ENCODE measurements at places on chromosomes 4 and X.

- no peak for DNase-seq
Measured at GRCh38 chr4:182556580-182556979, 313.4 kb downstream of the TENM3 start.

GRCh38 chrX:133390676-133391075 is 24.6 kb downstream of the GPC4 start:
- no peak for DNase-seq

- DNase-seq = peak; percentile 79
Measured at GRCh38 chr4:101835121-101835904, 44.8 kb downstream of the BANK1 start.

GRCh38 chr4:133096972-133097371 is 52.1 kb upstream of the PCDH10 start:
- DNase-seq = no peak

DNA sequence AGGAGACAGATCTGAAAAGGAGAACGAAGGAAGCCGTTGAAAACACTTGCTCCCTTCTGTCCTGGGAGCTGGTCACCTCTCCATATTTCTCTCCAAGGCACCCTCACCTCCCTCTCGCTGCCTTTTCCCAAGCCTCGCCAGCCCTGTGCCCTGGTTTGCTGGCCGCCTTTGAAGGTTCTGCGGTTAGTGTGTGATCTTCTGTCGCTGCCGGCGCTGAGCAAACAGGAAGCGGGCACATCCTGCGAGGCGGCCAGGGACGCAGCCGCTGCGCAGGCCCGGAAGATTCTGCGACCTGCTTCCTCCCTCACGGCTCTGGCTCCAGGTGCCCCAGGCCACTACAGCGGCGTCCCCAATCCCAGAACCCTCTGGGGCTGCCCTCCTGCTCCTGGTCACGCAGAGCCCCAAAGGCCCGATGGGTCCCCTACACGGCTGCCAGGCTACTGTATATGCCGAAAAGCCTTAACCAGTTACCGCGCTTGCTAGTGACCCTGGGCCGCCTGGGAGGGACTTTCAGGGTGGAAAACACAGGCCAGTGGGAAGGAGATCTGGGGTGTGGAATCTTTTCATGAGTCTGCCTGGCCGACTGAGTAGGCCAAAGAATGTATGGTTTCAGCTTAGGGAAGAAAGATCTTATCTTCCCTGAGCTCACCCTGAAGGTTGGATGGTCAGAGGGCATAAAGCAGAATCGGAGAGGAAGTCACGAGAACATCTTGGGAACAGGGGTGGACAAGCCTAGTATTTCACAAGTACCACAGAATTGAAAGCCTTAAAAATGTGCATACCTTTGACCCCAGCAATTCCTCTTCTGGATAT is 2.3 kb upstream of the SASH3 start:
- DNase-seq = no peak

DNA sequence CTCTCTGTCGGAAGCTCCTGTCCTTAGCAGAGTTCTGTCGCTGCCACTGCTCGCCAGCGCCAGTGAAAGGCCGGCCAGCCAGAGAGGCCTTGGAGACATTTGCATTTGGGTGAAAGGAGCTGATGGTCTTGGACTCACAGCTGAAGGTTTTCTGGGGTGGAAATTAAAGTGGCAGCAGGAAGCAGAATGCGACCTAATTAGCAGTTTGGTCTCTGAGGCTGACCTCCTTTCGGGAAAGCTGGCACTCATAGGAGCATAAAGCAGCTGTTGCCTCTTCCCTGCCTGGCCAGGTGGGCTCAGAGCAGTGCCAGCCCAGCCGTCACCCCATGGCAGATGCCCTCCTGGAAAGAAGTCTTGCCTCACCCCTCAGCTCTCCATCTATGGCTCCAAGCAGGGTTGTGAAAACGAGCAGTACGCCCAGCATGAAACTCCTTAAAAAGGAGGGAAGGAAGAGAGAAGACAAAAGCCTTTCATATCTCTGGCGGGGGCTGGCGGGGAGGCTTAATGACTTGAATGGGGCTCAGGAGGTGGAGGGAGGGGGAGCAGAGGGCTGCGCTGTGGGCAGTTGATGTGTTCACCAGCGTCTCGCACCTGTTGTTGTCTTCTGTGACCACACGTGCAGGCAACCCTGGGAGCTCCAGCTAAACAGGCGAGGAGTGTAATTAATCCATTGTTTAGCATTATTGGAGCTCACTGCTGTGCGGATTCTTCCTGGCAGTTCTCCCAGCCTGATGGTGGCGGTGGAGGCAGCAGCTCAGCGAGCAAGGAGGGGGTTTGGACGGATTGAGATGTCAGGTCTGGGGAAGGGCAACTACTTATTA is 264.0 kb downstream of the MID1IP1 start:
- no peak for DNase-seq

GRCh38 chrX:64191281-64192010 is 14.1 kb downstream of the AMER1 start:
- DNase-seq = no peak

DNA sequence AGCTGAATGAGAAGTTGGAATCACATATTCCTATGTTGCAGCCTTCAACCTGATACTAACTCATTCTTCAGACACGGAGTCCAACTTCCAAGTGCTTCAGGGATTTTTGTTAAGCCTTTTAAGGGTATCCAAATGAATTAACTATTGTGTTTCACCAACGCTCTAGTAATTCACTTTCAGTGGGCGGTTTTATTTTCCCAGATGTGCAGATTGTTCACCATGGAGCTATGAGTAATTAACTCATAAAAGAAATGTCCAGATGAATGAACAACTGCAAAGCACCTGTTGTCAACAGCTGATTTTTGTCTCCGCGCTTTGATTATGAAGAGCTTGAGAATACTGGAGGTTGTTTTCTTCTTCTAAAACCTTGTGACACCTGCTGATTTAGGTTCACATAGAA is 187.6 kb downstream of the CBR4 start:
- DNase-seq = no peak

GRCh38 chrX:124190440-124190839 is 142.0 kb upstream of the TEX13D start:
- DNase-seq = no peak

- no peak for DNase-seq
Measured at GRCh38 chrX:22037225-22037624, 5.1 kb downstream of the PHEX start.

DNA sequence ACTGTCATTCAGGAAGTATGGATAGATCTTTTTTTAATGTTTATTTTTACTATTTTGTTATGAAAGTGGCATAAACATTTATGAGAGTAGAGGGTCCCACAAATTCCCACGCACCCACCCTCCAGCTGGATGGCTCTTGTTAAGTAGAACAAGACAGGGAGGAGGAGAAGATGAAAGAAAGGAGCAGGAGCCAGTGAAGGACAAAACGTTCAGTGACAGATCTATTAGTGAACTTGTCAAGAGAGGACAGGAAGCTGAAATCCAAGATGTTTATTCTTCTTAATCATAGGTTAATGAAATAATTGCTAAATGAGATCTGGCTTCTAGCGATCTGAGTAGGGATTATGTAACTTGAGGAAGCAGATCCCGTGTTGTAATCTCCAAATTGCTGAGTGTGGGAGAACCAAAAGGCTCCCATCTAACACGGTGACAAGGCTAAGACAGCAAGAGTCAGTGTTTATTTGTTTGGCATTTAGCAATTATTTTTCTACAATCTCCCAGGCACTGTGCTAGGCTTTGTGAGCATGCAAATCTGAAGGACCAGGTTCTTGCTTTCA is 162.5 kb downstream of the SHROOM3 start:
- no peak for DNase-seq

GRCh38 chr4:71520308-71520707 is 181.5 kb downstream of the SLC4A4 start:
- no peak for DNase-seq

DNA sequence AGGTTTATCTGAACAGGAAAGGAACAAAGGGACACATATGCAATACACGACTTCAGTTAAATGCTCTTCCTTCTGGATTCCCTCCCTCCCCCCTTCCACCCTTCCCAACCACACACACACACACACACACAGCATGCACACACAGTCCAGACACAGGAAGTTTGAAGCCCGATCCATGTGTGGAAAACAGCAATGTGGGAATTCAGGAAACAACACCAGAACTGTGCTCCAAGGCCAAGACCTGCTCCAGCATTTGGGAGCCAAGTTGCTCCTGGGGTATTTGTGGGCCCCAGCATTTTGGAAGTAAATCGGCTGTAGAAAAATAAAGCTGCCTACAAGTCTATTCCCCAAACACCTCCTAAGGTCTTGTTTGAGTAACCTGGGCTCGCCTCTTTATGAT is 5.6 kb upstream of the AMOT start:
- DNase-seq = no peak

GRCh38 chrX:15745179-15745578 is 7.1 kb downstream of the CA5B start:
- no peak for DNase-seq

GRCh38 chr4:808860-809570 is 16.9 kb downstream of the CPLX1 start:
- no peak for DNase-seq

GRCh38 chr4:189917161-189917891 is 23.3 kb upstream of the FRG1 start:
- DNase-seq = no peak

DNA sequence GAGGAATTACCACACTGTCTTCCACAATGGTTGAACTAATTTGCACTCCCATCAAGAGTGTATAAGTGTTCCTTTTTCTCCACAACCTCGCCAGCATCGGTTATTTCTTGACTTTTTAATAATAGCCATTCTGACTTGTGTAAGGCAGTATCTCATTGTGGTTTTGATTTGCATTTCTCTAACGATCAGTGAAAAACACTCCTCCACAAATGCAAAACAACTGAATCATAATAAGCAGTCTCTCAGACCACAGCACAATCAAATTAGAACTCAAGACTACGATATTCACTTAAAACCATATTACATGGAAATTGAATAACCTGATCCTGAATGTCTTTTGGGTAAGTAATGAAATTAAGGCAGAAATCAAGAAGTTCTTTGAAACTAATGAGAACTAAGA is 371.7 kb downstream of the CXXC4 start:
- no peak for DNase-seq

GRCh38 chr4:6097581-6097980 is 79.3 kb upstream of the C4orf50 start:
- no peak for DNase-seq

- no peak for DNase-seq
Measured at GRCh38 chrX:143568467-143568866, 51.2 kb upstream of the SPANXN3 start.

GRCh38 chr4:61556277-61556676 is 356.2 kb downstream of the ADGRL3 start:
- no peak for DNase-seq

DNA sequence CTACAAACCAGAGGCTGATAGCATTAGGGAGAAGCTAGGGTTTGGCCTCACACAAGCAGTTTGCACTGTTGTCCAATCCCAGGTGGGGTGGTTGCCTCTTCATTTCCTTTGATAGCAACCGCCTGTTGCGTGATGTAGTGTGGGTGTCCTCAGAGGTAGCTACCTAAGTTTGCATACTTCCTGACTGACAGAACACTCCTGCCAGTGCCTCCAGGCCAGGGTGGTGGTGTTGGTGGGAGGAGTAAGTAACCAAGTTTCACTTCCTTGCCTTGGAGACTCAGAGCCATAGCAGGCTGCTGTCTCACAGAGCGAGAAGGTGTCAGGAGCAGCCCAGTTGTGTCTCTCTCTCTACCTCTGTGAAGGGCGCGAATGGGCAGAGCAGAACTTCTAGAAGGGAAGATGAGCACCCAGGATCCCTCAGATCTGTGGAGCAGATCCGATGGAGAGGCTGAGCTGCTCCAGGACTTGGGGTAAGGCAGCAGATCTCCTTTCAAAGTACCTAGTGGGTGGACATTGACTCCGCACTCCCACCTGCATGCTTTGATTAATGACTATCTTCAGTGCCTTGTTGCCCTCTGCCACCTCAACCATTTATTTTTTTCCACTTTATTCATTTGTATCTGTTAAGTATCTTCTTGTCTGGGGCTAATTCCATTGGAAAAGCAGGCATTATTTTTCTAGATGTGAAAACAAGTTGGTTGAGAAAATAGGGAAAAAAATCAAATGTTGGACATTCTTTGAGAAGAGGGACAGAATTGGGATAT is at the start of gene DAPP1:
DAPP1 (plus strand) TSS at position 283 of the 764 bp plus-strand sequence; CDS start at position 370, 87 bp downstream.
- DNase-seq = no peak

All from smooth muscle cell of the brain vasculature (primary cell).